ENCODE measurements at places on chromosomes 2 and 18.

GRCh38 chr2:105062158-105062557, 24.3 kb downstream of the MRPS9 start:
- no peak for DNase-seq

DNA sequence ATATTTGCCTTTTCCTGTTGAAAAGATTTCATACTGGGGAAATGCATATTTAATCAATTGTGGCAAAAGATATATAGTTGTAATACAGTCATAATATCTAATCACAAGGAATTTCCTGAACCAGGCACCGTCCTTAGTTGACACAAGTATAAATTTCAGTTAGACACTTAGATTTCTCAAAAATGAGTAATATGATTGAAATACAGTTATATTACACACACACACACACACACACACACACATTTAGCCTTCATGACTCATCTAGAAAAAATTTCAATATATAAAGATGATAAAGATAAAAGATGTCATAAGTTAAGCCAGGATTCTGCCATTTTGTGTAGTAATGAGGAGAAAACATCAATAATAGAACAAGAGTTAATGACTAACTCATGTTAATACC, 258.4 kb upstream of the ZNF804A start:
- no peak for DNase-seq

GRCh38 chr18:74155276-74155675, 7.0 kb downstream of the TIMM21 start:
- no peak for DNase-seq

GRCh38 chr2:72115110-72116080, 32.3 kb downstream of the CYP26B1 start:
- no peak for DNase-seq

- DNase-seq, result no peak
Observed at GRCh38 chr2:240213226-240213475, 72.7 kb upstream of the OTOS start.

DNA sequence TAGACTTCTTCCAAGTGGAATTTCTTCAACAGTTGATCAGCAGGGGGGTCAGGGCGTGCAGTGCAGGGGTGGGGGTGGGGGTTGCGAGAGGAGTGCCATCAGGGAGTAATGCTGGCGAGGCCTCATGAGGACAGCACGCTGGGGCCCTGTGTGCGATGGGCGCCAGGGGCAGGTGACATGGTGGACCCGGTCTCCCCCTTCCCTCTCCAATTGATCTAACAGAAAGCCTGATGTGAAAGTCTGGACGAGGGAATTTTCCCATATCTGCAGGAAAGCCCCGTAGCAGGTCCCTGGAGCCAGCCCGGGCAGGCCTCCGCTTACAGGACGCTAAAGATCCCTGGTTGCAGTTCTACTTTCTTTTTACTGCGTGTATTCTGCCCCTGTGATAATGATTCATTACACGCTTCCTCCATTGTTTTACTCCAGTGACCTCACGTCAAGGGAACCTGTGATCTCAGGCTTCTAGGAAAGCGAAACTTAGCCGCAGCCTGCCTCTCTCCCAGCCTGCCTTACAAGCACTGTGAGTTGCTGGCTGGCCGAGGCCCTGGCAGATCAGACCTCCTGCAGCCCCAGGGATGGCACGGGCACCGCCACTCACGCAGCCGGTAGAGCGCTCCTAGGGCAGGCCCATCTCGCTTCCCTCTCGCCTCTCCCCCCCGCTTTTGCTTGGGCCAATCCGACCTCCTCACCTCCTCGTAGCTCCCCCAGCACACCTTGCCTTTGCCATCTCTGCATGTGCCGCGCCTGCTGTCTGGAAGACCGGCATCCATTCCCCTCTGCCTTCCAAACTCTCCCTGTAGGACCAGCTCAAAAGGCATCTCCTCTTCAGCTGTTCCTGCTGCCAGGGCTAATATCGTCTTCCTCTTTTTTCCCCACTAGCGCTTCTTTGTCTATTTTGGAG, 19.2 kb downstream of the NEURL3 start:
- peak; percentile 74 for DNase-seq

GRCh38 chr2:187574969-187575750, 20.9 kb upstream of the TFPI start:
- no peak for DNase-seq

DNA sequence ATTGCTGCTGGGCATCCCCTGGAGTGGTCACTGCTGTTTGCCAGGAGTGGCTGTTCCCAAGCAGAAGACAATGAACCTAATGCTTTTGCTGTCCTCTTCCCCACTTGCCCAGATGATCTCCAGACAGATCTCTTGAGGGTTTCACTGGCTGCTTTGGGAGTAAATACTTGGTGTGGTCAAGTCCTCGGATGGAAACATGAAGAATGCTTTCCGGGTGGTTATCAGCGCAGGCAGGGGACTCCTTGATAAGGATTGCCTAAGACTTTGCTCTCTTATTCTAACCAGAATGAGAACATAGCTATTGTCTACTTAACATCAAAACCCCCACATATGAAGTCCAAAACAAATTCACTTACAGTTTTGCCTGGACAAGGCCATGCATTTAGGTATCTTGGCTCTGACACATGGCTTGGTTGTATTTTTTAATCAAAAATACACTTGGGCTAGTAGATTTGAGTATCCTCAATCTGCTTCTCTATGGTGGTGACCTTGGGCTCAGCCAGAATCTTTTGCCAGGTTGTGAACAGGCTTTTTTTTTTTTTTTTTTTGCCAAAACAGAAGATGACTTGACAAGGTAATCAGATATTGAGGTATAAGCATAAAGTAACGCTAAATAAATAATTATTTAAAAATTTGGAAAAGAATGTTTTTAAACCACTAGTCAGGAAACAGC, 34.8 kb upstream of the MYO3B start:
- no peak for DNase-seq

- no peak for DNase-seq
Observed at GRCh38 chr18:38902796-38903195, 1337.2 kb upstream of the CELF4 start.

DNA sequence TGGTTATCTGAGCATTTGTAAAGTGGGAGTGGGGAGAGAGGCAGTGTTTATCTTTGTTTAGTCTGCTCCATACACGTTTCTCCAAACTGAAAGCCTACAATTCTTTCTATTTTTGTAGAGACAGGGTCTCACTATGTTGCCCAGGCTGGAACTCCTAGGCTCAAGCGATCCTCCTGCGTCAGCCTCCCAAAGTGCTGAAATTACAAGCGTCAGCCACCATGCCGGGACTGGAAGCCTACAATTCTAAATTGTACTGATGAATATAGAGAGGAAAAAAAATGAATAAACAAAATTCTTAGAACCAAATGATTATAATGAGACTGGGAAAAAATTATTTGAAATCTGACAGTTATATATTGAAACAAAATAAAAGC, 1.4 kb upstream of the ZFAND2B start:
- DNase-seq, result no peak

- DNase-seq, result no peak
Observed at GRCh38 chr2:197705912-197706838, 1.0 kb downstream of the MARS2 start.

Measured in stimulated activated CD4-positive, alpha-beta T cell treated with anti-CD3 and anti-CD28 coated beads, Interleukin-12 subunit alpha, Interleukin-12 subunit beta, amount 100 ng/mL, for 48 hours (primary cell).